ENCODE measurements at places on chromosomes 11 and 22.

DNA sequence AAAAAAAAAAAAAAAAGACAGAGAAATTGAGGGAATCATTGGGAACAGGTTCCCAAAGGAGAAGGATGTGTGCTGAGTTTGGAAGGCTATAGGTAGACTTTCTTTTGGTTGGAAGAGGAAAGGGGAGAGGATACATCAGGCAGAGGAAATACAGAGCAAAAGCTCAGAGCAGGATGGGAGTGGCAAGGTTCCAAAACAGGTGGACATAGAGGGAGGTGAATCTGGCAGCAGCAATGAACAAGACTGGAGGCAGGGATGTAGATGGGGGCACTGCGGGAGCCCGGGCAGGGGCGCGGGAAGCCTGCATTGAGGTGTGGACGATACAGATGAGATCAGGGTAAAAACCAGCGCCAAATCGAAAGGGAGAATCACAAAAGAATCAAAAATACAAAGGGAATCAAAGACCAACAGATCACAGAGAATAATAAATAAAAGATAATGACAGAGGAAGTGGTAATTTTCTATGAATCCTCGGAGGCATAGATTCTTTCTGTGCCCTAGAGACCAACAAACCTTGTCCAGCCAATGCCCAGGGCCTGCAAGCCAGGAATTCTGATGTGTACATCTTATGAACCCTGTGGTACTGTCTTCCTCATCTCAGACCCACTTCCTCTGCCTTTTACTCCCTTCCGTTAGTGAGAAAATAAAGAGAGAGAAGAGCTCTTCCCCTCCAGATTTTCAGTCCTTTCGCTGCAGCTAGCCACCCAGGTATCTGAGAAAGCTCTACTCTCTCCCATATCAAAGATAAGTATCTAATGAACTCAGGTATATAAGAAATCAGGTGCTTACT is 70.3 kb downstream of the SLC1A2 start:
- no peak for DNase-seq

DNA sequence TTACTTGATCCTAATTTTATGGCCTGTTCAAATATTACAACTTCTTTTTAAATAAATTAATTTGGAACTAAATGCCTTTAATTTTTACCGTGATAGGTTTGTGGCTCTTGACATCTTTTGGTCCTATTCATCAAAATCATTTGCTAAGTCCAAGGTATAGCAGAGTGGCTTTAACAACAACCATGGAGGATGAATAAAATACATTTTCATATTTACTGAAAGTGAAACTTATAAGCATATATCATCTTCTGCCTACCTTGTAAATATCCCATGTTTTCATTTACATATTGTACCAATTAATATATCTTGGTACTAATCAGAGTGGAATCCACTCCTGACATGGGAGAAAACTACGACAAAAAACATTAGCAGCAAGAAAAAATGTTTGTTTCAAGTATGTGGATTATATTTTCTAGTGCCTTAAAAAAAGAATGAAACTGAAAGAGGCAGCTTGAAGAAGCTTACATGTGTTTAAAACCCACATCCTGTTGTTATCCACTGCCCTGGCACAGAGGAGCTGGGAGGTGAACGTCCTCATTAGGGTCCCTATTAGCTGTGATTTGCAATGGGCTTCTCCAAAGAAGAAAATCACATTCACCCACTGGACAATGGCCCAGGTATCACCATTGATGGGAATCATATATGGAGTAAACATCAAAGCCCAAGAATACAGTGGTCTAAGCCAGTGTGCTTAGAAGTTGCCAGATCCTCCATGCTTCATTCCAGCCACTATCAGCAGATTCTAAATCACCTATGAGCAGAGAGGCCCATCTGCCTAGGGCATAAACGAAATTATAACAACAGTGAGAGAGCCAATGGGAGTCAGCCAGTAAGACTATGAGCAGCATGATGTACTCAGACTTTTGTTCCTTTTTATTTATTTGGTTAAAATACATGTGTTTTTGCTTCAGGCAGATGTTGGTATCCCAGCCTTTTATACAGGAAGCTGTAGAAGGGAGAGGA is 84.7 kb downstream of the MAML2 start:
- DNase-seq: peak; percentile 27

- DNase-seq: no peak
Measured at GRCh38 chr11:1913271-1914060, 6.0 kb upstream of the TNNT3 start.

DNA sequence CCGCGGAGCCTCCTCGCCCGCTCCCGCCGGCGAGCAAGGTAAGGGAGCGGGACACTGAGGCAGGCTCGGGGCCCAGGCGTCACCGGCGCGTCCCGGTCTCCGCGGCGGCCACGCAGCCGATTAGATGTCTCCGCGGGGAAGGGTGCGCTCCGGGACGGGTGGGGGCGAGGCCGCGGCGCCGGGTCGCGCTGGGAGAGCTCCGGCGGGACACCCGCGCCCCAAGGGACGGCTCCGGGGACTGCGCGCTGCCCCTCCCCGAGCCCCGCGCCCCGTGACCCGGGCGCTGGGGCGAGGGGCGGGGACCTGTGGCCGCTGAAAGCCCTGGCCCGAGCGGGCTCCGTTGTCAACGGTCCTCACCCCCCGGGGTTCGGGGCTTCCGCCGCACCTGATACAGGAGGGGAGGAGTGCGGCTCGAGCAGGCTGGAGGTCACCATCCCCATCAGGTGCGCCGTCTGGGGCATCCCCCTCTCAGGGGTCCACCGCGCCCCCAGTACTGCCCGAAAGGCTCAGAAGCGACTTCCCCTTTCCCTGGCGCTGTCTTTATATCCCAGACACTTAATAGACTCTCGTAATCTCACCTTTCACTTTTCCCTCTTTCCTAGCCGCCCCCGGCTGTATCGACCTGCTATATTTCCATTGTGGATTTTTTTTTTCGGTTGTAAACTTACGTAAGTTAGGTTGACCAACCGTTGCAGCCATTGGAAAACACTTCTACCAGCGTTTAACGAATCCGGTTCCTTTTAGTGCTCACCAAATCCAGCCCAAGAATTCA is 573 bp downstream of the PPFIA1 start:
- DNase-seq: peak; percentile 28

DNA sequence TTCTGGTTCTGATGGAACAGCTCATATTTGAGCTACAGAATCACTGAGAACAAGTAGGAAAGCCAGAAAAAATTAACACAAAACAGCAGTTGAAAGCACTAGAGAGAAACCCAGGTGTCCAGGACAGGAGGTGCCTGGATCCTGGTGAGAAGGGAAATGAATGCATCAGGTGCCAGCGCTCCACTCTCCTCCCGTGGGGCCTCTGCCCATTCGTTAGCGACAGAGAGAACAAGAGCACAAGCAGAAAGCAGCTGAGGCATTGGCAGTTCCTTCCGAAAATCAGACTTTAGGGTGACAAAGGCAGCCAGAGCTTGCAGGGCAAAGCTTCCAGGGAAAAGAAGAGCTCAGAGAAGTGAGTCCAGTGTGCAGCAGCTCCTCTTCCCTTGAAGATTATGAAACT is 20.0 kb upstream of the KRTAP5-7 start:
- no peak for DNase-seq

DNA sequence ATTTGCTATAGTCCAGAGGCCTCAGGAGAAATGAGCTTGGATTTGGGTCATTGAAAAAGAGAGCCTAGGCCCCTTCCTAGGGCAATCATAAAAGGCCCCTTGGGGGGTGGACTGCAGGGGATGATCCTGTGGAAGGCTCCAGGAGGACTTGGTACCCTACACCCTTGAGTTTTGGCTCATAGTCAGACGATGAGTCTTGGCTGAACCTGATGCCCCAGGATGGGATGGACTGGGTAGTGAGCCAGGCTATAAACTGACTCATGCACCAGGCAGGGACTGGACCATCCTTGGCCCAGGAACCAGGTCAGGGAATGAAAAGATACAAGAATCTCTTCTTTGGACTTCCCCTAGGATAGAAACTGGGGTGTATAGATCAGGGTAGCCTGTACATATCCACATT is 54.2 kb downstream of the NAV2 start:
- no peak for DNase-seq

DNA sequence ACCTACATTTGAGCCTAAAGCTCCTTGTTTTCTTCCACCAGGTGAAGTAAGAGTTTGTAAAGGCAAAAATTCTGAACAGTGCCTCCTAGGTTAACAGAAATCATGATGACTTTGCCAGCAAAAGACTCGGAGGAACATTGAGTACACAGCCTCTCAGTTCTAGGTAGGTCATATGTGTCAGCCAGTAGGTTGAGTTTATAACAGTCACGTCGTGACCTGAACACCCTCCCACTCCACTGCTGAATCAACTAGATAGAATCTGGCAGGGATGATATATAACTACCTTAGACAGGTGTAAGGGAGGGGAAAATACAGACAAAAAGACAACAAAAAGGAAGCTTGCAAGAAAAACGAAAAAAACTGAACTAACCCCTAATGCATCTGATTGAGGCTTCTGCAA is 12.8 kb upstream of the ASPHD2 start:
- no peak for DNase-seq

DNA sequence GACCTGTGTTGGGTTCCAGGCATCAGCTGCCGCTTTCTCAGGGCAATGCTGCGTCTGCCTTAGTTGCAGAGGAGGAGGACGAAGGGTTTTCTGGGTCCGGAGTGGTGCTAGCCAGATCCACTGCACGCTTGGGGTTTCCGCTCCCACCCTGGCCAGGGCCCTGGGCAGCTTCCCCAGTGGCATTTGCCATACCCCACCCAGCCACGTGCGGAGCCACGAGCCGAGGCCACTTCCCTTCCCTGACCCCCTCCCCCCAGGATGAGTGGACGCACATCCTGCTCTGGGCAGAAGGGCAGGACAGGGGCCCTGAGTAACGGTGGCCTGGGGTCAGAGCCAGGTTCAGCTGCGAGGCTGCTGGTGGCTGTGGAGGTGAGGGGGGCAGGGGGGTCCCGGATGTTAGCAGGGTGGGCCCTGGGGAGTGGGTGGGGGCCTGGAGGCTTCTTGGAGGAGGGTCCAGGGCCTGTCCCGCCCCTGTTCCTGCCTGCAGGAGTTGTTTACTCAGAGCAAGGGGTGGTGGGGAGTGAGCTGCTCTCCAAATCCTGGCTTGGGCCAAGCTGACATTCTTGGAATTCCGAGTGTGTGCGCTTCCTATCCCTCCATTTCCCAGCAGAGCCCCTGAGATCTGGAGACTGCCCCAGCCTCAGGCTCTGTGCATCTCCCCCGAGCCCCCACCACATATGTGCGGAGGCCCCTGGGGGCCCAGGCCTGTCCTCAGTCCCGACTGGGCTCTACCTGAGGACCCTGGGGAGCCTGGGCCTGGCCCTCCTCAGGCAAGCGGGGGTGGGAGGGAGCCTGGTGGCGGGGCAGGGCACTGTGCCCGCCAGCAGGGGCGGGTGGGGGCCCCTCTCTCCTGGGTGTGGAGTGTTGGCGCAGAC is 1.4 kb downstream of the TSPAN4 start:
- DNase-seq: no peak

DNA sequence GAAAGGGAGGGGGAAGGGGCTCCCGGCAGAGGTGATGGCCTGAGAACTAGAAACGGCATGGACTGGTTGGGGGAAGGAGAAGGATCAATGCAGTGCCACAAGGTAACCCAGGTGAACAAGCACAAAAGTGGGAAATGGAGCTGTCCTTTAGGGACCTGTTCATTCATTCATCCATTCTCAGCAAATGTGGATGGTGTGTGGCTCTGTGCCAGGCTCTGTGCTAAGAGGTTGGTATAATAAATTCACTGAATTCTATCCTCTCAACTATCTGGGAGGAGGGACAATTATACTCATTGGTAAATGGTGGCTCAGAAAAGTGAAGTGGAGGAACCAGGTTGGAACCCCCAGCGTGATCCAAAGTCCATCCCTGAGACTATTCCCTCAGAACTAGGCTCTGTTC is 18.6 kb upstream of the ARAP1 start:
- DNase-seq: no peak

DNA sequence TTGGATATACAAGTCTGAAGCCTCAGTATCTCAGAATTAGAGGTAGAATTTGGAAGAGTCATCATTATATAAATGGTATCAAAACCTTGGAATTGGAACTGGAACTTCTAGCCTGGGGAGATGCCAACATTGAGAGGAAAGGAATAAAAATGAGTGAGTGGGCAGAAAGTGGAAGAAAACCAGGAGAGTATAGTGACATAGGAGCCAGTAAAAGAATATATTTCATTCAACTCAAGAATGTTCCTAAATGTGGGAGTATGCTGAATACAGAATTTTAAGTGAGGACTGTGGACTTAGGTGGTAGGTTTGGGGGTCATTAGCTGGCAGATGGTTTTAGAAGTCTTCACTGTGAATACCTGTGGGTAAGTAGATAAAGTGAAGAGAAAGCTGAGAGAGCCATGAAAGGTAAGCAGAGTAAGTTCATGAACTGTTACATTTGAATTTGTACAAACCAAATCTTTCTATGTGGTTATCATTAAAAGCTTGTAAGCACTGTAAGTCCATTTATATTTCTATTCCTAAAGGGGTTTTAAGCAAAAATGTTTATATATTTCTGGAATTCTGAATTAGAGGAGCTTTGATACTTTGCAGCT is 60.2 kb downstream of the PDHX start:
- DNase-seq: no peak

DNA sequence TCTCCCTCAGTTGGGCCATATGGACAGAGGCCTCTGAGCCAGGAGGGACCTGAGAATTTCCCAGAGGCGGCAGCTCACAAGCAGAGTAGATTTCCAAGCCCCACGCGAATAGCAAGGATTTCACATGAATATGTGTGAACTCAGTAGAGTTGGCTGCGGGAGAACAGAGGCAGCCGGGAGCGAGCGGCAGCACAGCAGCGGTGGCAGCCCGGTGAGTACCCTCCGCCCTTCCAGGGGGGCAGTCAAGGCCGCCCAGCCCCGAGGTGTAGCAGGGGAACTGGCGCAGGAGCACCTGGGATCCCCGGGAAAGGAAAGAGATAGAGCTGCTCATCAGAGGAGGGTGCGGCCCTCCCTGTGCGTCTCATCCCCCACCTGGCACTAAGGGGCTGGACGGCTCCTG is 8.4 kb upstream of the MS4A15 start:
- DNase-seq: no peak

GRCh38 chr11:45772986-45773785 is 31.8 kb upstream of the SLC35C1 start:
- no peak for DNase-seq

- no peak for DNase-seq
Measured at GRCh38 chr11:125343086-125343717, 152.9 kb downstream of the FEZ1 start.

DNA sequence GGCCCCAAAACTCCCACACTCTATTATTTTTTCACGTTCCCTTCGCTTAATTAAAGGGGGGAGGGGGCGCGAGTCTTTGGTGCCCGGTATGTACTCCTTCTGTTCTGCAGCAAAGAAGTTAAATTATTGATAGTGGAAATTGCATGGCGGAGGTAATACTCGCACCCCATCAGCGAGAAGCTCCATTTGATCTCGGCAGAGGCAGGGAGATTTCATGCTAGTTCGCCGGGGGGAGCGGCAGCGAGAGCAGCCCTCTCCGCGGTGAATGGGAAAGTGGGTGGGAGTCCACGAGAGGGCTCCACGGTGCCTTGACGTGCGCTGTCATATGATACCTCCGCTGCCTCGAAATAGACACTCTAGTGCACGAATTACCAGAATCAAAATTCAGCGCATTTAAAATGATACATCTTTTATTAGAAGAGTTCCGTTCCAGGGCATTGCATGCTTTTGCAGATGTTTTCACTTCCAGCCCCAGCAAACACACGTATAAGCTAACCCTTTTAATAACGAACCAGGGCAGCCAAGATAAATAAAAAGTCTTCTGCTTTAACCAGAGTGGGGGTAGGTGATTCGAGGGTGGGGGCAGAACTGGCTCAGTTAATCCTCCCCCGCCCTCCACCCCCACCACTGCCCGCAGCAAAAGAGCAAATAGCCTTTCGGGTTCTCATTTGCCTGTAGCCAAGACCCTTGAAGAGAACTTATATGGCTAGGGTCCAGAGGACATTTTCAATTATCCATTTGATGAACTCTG is 1.3 kb upstream of the BDNF start:
- no peak for DNase-seq
